ENCODE measurements at places on chromosomes 5 and 9.
A peak's percentile ranks its signal among the peaks of the same experiment; 100 is the strongest.

DNA sequence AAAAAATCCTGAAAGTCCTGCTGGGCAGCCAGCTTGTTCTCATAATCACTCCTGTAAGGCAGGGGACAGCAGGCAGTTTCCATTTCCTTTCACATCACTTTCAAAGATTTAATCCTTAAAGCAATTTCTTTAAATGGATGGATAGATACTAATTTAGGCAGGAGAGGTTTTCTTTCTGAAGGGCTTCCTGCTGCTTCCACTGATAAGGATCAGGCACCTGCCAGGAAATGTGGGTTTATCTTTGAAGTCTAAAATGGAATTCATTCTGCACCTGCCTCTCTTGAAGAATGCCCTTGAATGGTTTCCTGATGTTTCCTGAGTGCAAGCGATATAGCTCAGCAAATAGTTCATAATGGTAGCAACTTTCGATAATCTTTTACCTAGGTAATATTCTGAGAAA, 64.5 kb downstream of the STARD4 start:
- DNase-seq: no peak

- no peak for DNase-seq
Measured at GRCh38 chr5:174723979-174724483, 351 bp upstream of the MSX2 start.

DNA sequence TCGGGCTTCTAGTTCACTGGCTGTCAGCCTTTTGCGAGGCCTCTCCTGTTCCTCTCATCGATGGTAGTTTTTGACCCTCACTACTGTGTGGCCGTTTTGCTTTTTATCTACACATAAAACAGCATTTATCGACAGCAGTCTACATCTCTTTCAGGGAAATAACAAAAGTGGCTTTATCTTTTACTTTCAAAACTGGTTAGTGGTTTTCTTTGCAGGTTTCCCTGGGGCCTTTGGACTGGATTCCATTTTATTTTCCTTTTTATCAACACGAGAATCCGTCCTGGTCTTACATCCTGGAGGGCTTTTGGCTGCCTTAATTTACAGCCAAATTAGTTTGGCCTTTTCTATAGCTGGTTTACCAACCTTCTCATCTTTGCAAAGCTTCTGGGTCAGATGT, 793 bp upstream of the PKD2L2 start:
- DNase-seq: no peak

GRCh38 chr5:176817369-176817840, 7.0 kb downstream of the UNC5A start:
- no peak for DNase-seq

DNA sequence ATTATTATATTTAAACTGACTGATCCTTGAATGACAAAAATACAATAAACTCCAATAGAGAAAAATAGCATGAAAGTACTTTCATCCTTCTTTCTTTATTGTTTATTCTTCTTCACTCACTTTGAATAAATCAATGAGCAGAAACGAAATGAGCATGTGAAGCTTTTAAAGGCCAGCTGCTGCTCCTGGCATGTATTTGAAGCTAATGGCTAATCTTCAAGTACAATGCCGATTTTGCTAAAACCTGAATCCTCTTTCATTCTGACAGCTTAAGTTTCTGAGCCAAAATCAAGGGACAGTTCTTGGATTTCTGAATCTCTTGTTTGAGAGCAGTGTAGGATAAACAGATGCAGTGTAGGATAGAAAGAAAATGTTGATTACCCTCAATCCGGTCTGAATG, 237.3 kb downstream of the CDH10 start:
- DNase-seq: no peak

DNA sequence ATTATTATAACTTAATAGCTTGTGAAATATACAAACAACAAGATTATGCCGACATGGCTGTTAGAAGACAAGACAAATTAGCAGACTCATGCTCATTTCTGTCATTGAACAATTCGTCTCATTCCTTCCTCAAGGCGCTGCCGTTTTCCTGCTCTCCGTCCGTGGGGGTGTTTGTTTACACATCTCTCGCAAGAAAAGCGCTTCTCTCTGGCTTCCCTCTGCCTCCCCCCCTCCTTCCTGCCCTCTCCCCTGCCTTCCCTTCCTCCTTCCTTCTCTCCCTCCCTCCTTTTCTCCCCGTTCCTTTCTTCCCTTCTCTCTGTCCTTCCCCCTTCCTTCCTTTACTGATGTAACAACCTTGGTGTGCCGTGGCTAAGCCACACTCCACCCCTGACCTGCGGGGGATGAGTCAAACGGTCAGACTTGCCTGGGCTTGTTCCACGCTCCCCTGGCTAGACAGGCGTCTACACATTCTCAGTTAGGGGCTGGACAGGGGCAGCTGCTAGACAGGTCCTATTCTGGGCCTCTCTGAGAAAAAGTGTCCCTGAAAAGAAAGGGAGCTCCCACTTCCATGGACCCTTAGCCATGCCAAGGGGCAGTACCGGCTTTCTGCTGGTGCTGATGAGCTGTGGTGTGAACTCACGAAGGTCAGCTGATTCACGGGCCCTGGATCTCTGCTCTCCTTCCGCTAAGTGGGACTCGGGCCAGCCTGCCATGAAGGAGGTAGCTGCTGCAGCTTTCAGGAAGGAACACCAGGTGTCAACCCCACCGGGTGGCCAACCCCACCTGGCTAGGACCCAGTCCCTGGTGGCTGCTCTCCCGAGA, 32.0 kb upstream of the SPTLC1 start:
- DNase-seq: peak; percentile 92

- DNase-seq: peak; percentile 88
Measured at GRCh38 chr9:36187414-36187813, 3.3 kb upstream of the CLTA start.
